HCT116 (cell line): ENCODE measurements at places on chromosomes 12 and 14.

- DNase-seq = no peak
Measured at GRCh38 chr12:47576289-47576945, 129.4 kb downstream of the RPAP3 start.

- no peak for DNase-seq
Measured at GRCh38 chr12:119447618-119448017, 113.1 kb downstream of the CCDC60 start.

DNA sequence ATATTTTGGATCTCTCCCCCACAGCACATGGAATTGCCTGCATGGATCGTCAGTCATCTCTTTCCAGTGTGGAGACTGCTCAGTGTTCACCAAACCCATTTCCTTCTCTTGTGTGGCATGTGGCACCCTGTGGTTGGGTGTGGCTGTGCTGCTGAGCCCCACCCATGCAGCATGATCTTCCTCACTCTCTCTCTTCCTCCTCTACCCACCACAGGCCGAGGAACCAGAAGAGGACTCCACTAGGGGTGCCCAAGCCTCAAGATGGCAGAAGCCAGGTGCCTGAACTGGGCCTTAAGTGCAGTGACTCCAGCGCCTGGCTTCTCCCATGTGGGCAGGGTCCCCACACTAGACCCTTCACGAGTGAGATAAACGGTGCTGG, 66.8 kb upstream of the GPR68 start:
- no peak for DNase-seq

DNA sequence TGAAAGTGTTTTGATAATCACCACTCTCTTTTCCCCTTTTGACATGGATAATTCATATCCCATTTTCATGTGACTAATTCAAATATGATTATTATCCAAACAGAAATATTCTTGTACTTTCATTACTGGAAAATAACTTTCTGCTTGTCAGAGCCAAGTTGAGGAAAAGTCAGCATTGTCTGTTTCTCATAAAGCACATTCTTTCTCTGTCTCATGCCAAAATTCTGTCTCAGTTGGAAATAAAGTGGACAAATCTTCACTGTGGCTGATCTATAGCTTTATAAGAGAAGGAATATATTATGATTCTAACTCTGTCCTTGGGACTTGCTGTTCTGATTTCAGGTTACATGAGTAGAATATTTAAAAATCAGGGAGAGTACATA, 22.7 kb upstream of the PRICKLE1 start:
- no peak for DNase-seq

DNA sequence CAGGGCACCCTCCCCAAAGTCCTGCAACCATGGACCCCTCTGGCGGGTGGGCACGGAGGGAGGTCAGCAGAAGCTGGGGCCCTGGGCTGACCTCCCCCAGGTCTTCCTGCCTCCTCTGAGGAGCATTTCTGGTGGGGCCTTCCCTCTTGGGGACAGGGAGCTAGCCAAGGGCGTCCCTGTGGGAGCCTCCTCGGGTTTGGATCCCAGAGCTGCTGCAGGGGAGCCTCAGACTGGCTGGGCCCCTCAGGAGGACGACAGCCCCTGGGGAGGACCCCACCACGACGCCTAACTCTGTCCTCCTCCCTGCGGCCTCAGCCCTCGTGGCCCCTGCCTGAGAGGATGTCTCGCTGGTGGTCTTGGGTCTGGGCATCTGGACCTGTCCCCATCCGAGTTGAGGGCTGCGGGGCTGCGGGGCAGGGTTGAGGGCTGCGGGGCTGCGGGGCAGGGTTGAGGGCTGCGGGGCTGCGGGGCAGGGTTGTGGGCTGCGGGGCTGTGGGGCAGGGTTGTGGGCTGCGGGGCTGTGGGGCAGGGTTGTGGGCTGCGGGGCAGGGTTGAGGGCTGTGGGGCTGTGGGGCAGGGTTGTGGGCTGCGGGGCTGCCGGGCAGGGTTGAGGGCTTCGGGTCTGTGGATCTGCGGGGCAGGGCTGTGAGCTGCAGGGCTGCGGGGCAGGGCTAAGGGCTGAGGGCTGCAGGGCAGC, 37.4 kb downstream of the FBRSL1 start:
- no peak for DNase-seq

GRCh38 chr12:113005762-113006161, 27.4 kb downstream of the OAS2 start:
- peak; percentile 4 for DNase-seq

DNA sequence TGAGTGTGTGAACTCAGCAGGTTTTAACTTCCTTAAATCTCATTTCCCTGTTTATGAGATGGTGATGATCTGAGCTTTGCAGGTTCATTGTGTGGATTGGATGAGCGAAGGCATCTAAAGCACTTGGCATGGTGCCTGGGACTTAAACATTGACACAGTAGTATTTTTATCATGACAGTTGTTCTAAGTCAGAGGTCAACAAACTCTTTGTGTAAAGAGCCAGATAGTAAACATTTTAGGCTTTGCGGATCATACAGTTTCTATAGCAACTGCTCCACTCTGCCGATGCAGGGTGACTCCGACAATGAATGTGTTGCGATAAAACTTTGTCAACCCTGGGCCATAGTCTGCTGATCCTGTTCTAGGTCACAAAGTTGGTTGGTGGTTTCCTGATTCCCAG, 25.2 kb downstream of the SLC24A4 start:
- no peak for DNase-seq

GRCh38 chr12:115873451-115874082, 403.9 kb downstream of the MED13L start:
- no peak for DNase-seq

DNA sequence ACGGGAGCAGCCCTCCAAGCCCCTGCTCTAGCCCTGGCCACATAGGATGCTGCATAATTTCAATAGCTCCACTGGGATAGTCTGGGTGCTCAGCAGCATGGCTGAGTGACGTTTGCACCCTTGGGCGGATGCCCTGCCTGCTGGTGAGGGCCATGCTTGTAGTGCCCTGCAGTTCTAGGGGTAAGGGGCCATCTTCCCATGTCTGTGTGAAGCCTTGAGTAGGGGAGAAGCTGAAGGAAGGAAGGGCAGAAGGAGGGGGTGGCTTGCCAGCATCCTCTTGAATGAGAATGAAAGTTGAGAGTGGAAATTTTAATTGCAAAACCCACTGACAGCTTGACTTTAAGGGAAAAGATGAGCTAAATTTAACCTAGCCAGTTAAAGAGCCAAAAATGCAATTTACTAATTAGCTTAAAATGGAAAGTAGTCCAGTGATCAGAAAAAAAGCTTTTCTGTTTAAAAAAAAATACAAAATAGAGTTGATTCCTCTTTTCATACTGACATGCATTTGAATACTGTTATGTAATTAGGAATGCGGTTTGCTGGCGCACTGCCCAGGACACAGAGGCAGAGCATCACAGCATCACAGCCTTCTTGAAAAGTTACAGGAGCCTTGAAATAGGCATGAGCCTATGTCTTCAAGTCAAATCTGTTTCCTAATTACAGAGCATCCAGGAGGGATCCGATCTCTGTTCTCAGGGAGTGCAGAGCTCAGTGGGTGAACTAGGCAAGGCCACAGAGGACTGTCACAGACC, 18.5 kb upstream of the EML1 start:
- DNase-seq = no peak

- DNase-seq = peak; percentile 6
Measured at GRCh38 chr12:68067762-68068376, 78.6 kb downstream of the IFNG-AS1 start.

GRCh38 chr12:42923156-42923555, 333.6 kb upstream of the PRICKLE1 start:
- DNase-seq = no peak

DNA sequence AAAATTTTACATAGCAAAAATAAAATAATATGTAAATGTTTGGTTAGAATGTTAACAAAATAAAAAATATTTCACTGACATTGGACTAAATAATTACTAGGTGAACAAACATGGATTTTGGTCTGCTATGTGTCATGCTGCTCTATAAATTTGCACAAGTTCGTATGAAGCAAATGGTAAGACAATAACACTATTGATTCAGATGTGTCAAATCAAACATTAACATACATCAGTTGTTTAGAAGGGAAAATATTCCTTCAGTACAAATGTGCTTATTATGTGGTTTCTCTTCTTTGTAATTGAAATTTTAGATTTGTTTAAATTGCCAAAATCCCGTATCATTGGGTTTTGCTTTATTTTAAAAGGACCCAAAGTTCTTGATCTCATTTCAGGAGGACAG, 46.9 kb downstream of the PAWR start:
- no peak for DNase-seq

GRCh38 chr12:33596061-33596460, 156.4 kb upstream of the SYT10 start:
- no peak for DNase-seq

DNA sequence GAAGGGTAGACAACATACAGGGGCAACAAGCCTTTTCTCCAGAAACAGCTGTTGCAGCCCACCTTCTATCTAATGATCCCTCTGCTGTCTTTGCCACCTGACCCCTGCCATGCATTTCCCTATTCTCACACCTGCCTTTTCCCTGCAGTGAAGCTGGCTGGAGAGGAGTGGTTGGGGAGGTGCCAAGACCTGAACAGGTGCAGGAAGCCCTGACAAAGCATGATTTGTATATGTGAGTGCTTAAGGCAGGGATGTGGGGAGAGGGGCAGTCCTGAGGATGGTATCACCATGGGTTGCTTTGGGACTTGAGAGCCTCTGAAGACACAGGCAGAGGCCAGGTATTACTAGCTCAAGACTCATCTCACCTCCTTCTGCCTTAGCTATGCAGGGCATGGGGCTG, 2.9 kb upstream of the PFDN5 start:
- no peak for DNase-seq

DNA sequence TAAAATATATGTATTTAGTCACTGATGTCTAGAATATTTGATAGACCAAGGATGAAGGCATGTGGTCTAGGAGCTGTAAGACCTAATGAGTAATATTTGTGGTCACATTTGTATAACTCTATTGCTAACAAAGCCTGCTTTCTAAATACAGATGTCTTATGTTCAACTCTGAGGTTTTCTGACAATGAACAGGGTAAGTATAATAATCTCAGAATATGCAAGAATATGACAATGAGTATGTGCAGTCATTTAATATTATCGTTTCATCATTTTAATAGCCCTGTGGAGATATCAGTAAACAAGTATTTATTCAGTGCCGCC, 389.6 kb downstream of the LRIG3 start:
- no peak for DNase-seq
